ENCODE measurements at places on chromosomes 4 and X.

GRCh38 chrX:123339221-123339905, 155.3 kb downstream of the GRIA3 start:
- DNase-seq = peak; percentile 34

DNA sequence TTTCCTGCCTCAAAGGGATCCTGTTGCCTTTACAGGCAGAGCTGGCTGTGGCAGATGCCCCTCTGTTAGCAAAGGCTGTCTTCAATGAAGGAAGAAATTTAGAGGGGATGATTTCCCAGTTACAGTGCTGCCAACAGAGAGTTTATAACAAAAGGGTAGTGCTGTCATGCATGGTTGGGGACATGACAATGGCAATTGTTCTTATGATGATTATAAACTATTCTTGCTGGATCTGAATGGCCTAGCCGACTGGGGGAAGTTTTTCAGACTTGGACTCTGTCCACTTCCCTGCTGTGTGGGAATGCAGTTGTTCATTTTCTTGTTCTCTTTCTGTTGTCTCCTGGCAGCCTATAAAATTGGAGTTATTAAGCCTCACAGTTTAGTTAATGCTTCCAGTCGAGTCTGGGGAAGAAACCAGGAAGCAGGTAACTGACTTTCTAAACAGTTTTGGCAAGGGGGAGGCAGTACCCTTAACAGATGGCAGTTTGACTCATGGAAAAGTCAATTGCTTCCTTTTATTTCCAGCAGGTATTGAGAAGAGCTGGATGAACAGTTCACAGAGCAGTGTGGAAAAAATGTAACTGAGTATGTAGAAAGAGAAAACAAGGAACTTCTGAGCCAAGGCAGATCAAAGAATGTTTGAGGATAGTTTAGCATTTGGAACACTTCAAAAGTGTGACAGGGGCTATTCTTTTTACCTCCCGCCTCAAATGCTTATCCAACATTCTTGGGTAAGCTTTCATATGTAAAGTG, 582.6 kb downstream of the RAPGEF2 start:
- no peak for DNase-seq

DNA sequence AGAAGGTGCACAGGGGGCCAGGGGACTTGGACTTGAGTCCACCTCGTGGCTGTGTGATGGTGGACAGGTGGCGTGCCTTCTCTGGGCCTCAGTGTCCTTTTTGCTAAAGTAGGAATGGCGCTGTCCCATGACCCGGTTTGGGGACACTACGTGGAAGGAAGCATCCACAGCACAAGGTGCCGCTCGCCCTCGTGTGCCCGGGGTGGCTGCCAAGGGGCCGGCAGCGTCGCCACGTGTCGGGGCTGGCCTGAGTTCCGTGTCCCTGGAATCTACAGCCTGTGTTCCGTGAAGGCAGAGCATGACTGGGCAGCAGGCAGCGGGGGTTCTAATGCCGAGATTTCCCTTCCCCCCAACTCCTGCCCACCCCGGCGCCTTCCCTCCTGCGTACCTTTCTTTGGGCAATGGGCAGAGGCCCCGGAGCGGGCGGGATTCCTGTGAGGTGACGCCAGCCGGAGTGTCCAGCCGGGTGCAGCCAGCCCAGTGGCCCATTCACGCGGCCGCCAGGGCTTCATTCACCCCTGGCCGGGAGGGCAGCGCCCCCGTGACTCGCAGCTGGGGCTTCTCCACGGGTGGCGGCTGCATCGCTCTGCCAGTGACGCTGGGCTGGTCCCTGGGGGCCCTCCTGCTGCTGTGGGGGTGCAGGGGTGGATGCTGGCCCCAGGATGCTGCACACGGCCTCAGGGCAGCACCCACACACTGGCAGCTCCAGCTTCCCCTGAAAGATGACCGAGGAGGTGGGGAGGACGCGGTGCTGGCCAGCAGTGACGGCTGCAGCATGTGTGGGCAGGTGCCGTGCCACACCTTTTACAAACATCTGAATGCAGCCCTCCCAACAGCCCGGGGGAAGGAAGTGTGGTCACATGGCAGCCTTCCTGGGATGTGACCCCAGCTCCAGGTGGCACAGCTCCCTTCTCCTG, 21.2 kb downstream of the DOK7 start:
- DNase-seq = no peak

DNA sequence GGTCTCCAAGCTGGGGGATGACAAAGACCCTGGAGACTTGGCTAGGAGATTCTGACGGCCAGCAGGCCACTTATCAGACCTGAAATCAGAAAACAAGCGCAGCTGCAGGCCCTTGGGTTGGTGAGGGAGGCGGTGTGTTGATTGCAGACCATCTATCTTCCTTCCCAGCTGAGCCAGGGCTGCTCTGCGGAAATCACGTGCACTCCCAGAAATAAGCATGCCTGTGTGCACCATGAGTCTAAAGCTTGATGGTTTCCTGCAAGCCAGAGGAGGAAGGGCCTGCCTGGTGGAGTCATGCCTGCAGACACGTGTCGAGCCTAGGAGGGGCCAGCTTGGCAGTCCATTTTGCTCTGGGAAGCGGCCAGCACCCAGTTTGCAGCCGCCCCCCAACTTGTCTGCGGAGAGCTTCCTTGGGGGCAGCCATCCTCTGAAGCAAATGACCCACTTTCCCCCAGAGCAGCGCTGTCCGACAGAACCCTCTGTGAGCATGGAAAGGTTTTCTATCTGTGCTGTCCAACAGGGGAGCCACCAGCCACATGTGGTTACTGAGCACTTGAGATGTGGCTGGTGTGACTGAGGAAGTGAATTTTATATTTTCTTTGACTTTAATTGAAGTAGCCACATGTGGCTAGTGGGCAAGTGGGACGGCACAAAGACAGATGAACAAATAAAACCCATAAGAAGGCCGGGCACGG, 175.7 kb upstream of the BCOR start:
- no peak for DNase-seq

DNA sequence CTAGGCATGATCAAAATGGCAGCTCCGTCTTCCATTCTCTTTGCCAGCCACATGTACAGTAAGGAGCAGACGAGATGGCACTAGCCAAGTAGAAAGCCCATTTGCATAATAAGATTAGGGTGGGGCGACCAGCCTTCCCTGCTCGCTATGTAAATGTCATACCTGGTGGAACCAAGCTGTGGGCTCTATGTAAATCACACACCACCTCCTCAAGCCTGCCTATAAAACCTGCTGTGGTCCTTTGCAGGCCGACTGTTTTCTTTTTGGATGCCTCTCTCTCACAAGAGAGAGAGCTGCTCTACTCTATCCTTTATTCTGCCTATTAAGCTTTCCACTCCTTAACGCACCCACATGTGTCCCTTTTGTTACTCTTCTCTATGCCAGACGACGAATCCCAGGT, 1472.7 kb downstream of the ARAP2 start:
- DNase-seq = no peak

GRCh38 chrX:49840679-49841078, 11.6 kb downstream of the PAGE4 start:
- no peak for DNase-seq

- DNase-seq = no peak
Measured at GRCh38 chr4:75714011-75714410, 10.4 kb upstream of the USO1 start.

DNA sequence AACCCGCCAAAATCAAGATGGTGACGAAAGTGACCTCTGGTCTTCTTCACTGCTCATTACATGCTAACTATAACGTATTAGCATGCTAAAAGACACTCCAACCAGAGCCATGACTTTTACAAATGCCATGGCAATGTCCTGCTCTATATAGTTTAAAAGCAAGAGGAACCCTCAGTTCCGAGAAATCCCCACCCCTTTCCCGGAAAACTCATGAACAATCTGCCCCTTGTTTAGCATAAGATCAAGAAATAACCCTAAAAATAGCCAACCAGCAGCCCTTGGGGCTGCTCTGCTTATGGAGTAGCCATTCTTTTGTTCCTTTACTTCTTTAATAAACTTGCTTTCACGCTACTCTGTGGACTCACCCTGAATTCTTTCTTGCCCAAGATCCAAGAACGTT, 463.5 kb upstream of the FAM241A start:
- DNase-seq = no peak

DNA sequence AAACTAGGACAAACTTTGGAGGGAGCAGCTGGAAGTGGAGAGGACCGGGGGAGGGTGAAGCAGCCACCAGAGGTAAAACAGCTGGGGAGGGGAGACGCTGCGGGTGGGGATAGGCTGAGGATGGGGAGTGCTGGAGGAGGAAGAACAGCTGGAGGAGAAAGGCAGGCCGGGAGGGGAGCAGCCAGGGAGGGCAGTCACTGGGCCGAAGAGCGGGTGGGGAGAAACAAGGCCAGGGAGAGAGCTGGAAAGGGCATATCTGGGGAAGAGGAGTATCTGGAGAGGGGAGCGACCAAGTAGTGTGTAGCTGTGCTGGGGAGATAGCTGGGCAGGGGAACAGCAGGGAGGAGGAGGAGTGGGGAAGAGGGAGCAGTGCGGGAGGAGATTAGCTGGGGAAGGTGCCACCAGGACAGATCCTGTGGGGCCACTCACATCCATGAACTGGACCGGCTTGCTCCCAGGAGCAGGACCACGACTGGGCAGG, 2.7 kb downstream of the SLC38A5 start:
- DNase-seq = no peak

GRCh38 chr4:174764105-174764729, 64.8 kb downstream of the GLRA3 start:
- peak; percentile 14 for DNase-seq

- no peak for DNase-seq
Measured at GRCh38 chrX:138930583-138930945, 219.0 kb upstream of the FGF13 start.

Measured in fibroblast of skin of left quadriceps (primary cell).